ENCODE measurements at places on chromosomes 5 and 9.

DNA sequence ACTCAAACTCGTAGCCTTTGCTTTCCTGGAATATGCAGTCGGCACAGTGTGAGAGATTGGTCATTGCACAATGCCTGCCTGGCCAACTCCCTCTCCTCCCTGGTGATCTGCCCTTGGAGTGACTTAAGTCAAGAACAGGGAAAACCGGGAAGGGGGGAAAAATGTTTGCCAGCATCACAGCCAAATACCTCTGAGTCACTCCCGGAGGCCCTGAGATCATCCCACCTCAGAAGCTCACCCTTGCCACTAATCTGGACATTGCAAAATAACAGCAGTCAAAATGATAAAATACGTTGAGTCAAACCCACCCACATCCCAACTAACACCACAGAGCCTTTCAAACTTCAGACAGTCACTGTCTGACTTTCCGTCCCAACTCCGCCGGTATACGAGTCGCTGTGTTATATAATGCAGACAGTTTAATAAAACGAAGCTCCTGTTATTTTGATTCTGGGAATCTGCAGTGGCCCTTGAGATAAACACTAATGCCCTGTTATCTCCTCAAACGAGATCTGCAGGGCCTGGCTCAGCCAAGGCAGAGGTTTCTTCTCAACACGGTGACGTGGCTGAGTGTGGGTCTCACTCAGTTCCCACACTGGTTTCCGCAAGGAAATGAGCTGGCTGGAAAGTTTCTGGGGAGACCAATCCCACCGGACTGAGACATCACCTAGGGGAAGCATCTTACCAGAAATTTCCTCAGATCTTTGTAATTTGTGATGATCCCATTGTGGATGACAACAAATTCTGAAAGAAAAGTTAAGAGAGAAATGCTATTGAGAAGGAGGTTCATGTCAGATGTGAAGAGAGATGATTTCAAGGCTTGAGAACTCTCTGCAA is 22.1 kb downstream of the GFPT2 start:
- DNase-seq, result peak; percentile 95

- peak; percentile 74 for DNase-seq
Measured at GRCh38 chr9:129737479-129738274, 15.2 kb downstream of the PTGES start.

DNA sequence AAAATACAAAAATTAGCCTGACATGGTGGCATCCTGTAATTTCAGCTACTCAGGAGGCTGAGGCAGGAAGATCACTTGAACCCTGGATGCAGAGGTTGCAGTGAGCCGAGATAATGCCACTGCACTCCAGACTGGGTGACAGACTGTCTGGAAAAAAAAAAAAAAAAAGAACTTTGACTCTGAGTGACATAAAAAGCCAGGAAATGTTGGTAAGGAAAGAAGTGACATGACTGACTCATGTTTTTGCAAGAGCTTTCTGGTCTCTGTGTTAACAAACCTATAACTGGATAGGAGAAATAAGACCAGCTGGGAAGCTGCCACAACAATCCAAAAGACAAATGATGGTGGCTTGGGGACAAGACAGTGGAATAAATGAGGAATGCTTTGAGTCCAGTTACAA is 272.1 kb downstream of the HINT1 start:
- DNase-seq, result no peak

GRCh38 chr5:140318792-140319191 is 15.9 kb upstream of the PFDN1 start:
- no peak for DNase-seq

DNA sequence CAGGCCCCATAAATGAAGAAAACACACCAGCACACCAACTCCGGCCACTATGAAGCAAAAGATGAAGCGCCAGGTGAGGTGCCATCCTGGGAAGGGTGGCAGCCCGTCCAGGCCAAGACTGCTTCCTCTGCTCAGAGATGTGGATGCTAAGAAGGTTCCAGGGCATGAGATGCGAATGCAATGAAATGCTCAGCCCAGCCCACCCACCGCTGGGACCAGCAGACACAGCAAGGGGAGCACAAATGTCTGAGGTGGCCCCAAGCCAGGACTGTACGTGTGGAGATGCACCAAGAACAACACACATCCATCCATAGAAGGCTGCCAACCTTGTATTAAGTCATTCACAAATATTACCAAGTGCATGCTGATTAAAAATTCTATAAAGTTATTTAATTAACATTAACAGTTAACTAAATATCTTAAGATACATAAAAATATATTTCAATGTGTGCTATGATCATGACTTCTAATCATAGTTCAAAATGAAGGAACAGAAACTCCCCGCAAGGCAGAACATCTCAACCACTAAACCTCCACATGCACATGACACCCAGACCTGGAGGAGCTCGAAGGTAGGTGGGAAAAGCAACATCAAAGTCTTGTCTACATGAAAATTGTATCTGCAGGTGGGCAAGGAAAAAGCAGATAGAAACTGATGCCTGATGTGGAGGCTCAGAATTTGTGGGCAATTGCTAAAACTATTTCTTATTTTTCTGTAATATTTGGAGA is 43.7 kb downstream of the BICD2 start:
- no peak for DNase-seq

DNA sequence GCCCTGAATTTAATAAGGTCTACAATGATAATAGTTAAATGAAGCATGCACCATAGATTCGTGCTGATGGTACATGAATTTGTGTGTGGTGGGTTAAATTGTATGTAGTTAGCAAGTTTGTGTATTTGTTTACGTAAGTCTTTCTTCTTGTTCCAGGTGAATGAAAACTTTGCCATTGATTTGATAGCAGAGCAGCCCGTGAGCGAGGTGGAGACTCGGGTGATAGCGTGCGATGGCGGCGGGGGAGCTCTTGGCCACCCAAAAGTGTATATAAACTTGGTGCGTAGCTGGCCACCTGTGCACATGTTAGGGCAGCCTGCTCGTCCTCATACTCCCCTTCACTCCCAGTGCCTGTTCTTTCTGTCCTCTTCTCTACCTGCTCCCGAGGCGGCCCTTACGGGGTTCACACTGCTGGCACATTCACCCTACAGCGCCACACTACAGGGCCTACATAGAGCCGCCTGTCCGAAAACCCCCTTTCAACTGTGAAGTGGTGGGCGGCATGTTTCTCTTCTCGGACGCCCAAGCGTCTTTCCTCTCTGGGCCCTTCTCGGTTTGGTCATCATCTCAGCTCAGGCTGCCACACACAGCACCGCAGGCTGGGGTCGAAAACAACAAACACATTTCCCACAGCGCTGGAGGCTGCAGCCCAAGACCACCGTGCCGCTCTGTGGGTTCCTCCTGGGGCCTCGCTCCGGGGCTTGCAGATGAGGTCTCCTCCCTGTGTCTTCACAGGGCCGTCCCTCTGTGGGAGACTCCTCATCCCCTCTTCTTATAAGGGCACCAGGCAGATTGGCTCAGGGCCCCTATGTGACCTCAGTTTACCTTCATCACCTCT is 13.2 kb downstream of the NDUFS6 start:
- no peak for DNase-seq

GRCh38 chr9:114496011-114496410 is 9.3 kb downstream of the WHRN start:
- DNase-seq, result no peak

DNA sequence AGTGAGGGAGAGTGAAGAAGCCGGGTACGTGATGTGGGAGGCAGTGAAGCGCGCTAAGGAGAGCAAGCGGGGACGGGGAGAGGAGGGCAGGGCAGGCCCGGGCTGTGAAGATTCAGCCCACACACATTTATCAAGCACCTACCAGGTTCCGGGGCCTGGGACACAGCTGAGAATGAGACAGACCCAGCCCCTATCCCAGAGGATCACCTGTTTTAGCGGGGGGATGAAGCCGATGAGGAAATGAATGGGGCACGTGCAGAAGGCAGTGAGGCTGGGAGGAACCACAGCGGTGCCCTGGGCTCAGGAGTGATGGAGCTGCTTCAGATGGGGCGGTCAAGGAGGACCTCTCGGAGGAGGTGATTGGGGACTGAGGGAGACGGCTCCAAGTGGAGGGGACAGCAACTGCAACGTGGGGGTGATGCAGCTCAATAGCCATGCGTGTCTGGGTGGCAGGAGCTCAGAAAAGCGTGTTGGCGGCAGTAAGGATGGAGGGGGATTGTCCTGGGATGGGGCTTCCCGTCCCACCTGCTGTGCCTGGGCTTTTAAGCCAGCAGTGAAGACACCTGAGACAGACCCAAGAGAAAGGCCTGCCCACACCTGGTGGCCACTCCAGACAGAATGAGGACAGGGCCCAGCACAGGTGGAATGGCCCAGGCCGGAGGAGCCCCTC is 77.5 kb upstream of the UNC5A start:
- DNase-seq, result no peak

GRCh38 chr9:33908114-33908513 is 91.2 kb downstream of the UBE2R2 start:
- DNase-seq, result no peak

GRCh38 chr9:94824913-94825610 is 98.6 kb downstream of the AOPEP start:
- no peak for DNase-seq

DNA sequence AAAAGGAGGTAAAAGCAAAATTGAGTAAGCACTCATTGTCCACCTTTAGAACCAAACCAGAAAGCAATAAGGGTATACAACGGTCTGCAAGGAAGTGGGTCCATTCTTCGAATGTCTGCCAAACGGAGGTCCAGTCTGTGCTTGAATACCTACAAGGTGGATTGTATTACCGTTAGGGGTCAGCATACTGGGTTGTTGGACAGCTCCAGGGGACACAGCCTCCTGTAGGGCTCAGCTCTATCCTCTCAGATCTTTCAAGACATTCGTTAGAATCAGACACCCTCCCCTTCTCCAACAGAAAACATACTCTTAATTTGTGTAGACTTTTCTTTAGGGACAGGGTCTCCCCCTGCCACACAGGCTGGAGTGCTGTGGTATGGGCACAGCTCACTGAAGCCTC is 5.5 kb downstream of the ASTN2 start:
- DNase-seq, result no peak

DNA sequence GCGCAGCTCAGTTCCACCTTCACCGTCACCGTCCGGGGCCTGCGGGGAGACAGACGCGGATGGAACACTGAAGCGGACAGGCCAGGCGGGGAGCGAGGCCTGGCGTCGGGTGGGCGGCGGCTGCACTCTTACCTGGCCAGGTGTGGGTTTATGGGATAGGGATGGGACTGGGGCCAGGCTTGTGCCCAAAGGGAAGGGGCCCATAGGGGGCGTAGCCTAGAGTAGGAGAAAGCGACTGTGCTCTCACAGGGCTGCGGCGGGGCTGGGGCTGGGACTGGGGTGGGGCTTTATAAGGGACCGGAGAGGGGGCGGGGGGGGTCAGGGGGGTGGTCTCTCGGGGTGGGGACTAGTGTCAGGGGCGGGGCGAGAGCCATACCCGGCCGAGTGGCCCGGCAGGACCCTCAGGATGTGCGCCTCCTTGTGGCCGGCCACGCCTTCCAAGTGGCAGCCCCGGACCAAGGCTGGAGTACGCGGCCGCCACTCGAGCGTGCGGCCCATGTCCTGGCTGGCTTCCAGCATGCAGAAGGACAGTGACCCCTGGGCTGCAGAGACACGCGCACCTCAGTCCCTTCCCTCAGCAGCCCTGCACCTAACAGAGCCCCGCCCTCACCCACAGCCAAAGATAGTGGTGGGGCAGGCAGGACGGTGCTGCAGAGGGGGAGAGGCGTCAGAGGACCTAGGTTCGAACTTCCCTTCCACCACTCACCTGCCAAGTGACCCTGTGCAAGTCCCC is 22.8 kb downstream of the FPGS start:
- no peak for DNase-seq

DNA sequence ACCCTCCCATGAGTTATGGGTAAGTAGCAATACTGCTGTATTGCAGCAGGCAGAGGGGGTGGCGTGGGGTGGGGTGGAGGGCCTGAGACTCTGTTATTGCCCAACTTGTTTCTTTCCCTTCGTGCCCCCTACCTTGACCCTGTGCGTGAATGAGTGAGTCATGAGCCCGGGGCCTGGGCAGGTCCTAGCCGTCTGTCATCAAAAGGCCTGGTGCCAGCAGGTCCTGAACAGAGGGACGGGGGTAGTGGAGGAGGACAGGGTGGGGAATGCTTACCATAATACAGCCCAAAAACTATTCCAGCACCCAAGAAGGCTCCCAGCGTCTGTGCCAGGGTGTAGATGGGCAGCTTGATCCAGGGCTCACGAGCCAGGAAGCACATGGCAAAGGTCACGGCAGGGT is 4.3 kb downstream of the AQP3 start:
- DNase-seq, result peak; percentile 76

GRCh38 chr5:884345-885126 is 8.1 kb downstream of the BRD9 start:
- no peak for DNase-seq

GRCh38 chr9:108569624-108570023 is 286.2 kb downstream of the ACTL7B start:
- peak; percentile 46 for DNase-seq

DNA sequence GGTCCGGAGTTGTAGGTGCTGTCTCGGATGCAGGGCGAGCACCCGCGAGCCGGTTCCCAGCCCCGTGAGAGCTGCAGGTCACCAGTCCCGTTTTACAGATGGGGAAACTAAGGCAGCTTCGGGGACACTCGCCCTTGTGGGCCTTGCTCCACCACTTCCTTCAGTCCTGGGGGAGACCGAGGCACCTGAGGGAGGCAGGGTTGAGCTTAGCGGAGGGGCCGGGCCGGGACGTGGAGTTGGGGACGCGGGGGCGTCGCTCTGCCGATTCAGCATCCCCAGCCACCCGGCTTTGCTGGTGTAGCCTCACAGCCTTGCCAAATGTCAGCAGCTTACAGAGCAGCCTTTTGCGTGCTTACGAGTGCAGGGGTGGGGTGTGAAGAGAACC is 530 bp downstream of the BBLN start:
- no peak for DNase-seq

- DNase-seq, result no peak
Measured at GRCh38 chr9:128049843-128050242, 17.3 kb downstream of the NAIF1 start.

DNA sequence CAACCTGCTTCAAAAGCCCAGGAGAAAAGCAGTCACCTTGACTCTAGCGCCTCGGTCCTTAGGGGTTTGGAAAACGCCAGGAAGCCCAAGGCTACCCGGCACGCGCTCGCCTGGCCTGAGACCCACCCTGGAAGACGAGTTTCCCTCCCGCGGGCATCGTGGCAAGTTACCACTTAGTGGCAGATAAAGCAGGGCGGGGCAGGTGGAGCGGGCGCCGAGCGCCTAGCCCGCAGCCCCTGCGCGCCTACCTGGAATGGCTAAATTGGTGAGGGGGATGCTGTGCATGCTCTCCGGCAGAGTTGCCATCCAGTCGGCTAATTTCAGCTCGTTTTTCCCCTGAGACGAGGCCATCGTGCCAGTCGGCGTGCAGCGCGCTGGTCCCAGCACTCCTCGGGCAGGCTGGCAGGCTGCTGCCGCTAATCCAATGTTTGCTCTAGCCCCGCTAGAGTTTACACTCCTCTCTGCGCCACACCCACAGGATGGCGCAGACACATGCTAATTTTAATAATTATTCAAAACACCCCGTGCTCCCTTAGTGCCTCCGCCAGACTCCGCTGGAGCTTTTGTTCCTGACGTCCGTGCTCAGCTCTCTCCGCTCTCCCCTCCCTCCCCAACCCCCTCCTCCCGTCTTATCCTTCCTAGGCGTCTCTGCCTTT is at the start of gene PLCXD3:
Gene PLCXD3, minus strand, starts transcription at position 426 of the 656 bp plus-strand sequence. Its CDS starts 75 bp downstream, at position 351.
- peak; percentile 58 for DNase-seq

All from PC-3 (cell line).